Thymus (tissue), 14 donors: ENCODE measurements at places on chromosomes 7 and 10. TPM values are rescaled to one million over a fixed set of nuclear protein-coding genes. Genes with fewer than 3 reads are reported as not detected.

Gene CYP3A4
- 11.0 TPM for total RNA-seq

Gene CCDC172
- total RNA-seq: 0.05 TPM

Gene FEZF1
- total RNA-seq: under 0.01 TPM

Gene MDH2
- total RNA-seq: 69.7 TPM

GRCh38 chr7:102024005-102024768 lies 206.8 kb downstream of the CUX1 start:
- H3K27me3 ChIP-seq: no peaks in the 10 kb centered on the region
- peaks cover 37% of the 10 kb centered on the region for H3K4me1 ChIP-seq

DNA sequence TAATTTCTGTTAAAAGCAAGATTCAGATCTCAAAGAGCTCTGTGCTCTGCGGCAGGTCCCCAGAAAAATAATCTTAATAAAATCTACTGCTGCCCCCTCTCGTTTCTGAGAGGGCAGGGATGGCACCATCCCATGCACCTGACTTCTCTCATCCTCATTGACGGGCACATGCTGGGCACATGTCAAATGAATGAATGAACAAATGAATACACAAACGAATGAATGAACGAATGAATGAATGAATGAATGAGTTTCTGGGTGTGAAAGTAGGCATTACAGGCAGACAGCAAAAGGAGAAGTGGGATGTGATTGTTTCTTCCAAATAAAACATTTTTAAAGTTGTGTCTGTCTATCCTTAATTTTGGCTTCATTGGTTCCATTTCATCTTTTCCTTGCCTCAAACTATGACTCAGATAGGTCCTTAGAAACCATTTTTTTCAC lies 398.1 kb upstream of the PRKCQ start:
- no peak for DNase-seq
- H3K27me3 ChIP-seq: peaks cover 5% of the 10 kb centered on the region
- no peak overlapping the region for H3K27ac ChIP-seq
- no peak overlapping the region for H3K4me3 ChIP-seq

- no peak for DNase-seq
- no peaks in the 10 kb centered on the region for H3K27me3 ChIP-seq
- no peaks in the 10 kb centered on the region for H3K36me3 ChIP-seq
- no peak overlapping the region for H3K27ac ChIP-seq
- H3K4me1 ChIP-seq: no peaks in the 10 kb centered on the region
Measured at GRCh38 chr10:131179361-131179760, 132.2 kb downstream of the TCERG1L start.

GRCh38 chr10:85149766-85150165 lies 821.4 kb downstream of the CCSER2 start:
- no peak overlapping the region for H3K27ac ChIP-seq
- no peak for DNase-seq
- no peaks in the 10 kb centered on the region for H3K36me3 ChIP-seq
- H3K27me3 ChIP-seq: no peaks in the 10 kb centered on the region
- no peak overlapping the region for H3K4me3 ChIP-seq
